ENCODE measurements at places on chromosomes 7 and 10. TPM values are rescaled to one million over a fixed set of nuclear protein-coding genes. Genes with fewer than 3 reads are reported as not detected.

Gene STEAP4
- not detected for total RNA-seq

Gene EEF1AKMT2
- 25.4 TPM for total RNA-seq

Gene ZNF239
- total RNA-seq, result 2.6 TPM

Gene AKR1D1
- not detected for total RNA-seq

Gene LRRTM3
- total RNA-seq, result not detected

Gene WNT2
- total RNA-seq, result not detected

Gene HYAL4
- total RNA-seq, result 0.48 TPM

Gene TMEM213
- not detected for total RNA-seq

Gene CAMK2B
- total RNA-seq, result 0.86 TPM

Gene HMX2
- 1.1 TPM for total RNA-seq

Gene SPDYE11
- not detected for total RNA-seq

Gene SEMA4G
- 0.79 TPM for total RNA-seq

GRCh38 chr10:115921795-115922194 is 351.2 kb downstream of the GFRA1 start:
- H3K4me3 ChIP-seq, result no peak overlapping the region
- no peaks in the 10 kb centered on the region for H3K4me1 ChIP-seq
- no peak for DNase-seq
- H3K27me3 ChIP-seq, result no peaks in the 10 kb centered on the region

DNA sequence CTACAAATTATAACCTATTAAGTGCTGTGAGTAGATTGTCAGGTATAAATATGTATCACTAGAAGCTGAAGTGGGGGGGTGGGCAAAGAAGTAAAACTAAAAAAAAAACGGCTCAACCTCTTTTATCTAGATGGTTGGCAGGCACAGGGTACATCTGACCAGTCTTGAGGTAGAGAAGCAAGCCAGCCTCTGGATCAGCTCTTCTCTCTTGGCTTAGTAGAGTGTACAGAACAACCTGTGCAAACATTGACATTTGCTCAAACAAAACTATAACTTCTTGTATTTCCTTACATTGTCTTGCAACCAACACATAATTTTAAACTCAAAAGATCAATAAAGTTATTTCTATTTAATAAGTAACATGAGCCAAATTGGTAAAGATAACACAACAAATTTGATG is 25.6 kb downstream of the DNA2 start:
- H3K27ac ChIP-seq, result peak overlapping the region; percentile 4
- H3K4me3 ChIP-seq, result no peak overlapping the region
- H3K4me1 ChIP-seq, result no peaks in the 10 kb centered on the region
- peaks cover 8% of the 10 kb centered on the region for H3K36me3 ChIP-seq

GRCh38 chr7:100965723-100966541 is 3.4 kb upstream of the MUC12 start:
- no peaks in the 10 kb centered on the region for H3K36me3 ChIP-seq
- peaks cover 60% of the 10 kb centered on the region for H3K27me3 ChIP-seq

GRCh38 chr7:74176555-74176954 is 2.4 kb downstream of the EIF4H start:
- H3K36me3 ChIP-seq, result peaks cover 29% of the 10 kb centered on the region
- H3K4me1 ChIP-seq, result peaks cover 70% of the 10 kb centered on the region
- no peaks in the 10 kb centered on the region for H3K27me3 ChIP-seq
- H3K4me3 ChIP-seq, result peak overlapping the region; percentile 97
- H3K27ac ChIP-seq, result peak overlapping the region; percentile 96
- DNase-seq, result no peak

GRCh38 chr10:77866598-77866997 is 60.0 kb downstream of the DLG5 start:
- H3K4me1 ChIP-seq, result no peaks in the 10 kb centered on the region
- no peak overlapping the region for H3K4me3 ChIP-seq
- no peak for DNase-seq
- H3K36me3 ChIP-seq, result no peaks in the 10 kb centered on the region
- no peaks in the 10 kb centered on the region for H3K27me3 ChIP-seq

GRCh38 chr7:110983822-110984456 is 107.0 kb upstream of the LRRN3 start:
- peaks cover 2% of the 10 kb centered on the region for H3K36me3 ChIP-seq
- H3K27ac ChIP-seq, result no peak overlapping the region
- no peaks in the 10 kb centered on the region for H3K27me3 ChIP-seq
- peaks cover 27% of the 10 kb centered on the region for H3K4me1 ChIP-seq
- DNase-seq, result no peak
- no peak overlapping the region for H3K4me3 ChIP-seq

DNA sequence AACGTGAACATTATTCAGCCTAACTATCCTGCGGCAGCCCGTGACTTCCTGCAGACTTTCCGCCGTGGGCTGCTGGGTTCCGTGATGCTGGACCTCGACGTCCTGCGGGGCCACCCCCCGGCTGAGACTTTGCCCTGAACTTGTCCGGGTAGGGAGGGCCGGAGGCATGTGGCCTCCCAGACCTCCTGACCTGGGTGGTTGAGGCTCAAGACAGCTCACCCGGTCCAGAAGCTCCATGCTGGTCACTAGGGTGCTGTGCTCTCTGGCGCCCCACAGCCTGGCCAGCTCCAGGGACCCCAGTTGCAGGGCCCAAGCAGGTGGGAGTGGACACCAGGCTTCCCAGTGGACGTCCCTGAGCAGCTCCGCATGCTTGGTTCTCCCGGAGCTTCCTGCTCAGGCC is 4.4 kb downstream of the SPRN start:
- DNase-seq, result no peak
- no peaks in the 10 kb centered on the region for H3K4me1 ChIP-seq
- no peak overlapping the region for H3K27ac ChIP-seq
- H3K4me3 ChIP-seq, result no peak overlapping the region

DNA sequence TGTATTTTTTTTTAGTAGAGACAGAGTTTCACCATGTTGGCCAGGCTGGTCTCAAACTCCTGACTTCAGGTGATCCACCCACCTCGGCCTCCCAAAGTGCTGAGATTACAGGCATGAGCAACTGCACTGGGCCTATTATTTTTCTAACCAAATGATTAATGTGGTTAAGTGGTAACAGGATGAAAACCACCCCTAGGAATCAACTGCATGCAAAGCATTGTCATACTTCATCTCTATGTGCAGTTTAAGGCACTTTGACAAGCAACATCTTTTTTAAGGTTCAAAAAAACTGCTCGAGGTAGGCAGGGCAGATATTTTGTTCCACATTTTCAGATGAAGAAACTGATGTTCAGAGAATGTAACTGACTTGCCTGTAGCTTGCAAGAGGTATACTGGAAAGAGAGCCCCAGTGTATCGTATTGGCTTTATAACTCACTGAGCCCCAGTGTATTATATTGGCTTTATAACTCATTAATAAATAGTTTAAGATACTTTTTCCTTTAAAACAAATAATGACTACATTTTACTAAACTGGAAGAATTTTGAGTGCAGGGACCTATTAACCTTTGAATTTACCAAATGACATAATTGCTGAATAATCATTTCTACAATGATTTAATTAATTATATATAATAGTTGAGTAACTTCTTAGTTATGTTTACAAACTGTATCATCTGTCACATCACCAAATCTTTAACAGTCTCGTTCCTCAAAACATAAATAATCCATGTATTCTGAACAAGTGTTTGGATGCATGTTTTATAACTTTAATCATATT is 38.1 kb downstream of the RTKN2 start:
- no peak for DNase-seq
- H3K27me3 ChIP-seq, result no peaks in the 10 kb centered on the region
- no peak overlapping the region for H3K4me3 ChIP-seq
- peaks cover 2% of the 10 kb centered on the region for H3K36me3 ChIP-seq

DNA sequence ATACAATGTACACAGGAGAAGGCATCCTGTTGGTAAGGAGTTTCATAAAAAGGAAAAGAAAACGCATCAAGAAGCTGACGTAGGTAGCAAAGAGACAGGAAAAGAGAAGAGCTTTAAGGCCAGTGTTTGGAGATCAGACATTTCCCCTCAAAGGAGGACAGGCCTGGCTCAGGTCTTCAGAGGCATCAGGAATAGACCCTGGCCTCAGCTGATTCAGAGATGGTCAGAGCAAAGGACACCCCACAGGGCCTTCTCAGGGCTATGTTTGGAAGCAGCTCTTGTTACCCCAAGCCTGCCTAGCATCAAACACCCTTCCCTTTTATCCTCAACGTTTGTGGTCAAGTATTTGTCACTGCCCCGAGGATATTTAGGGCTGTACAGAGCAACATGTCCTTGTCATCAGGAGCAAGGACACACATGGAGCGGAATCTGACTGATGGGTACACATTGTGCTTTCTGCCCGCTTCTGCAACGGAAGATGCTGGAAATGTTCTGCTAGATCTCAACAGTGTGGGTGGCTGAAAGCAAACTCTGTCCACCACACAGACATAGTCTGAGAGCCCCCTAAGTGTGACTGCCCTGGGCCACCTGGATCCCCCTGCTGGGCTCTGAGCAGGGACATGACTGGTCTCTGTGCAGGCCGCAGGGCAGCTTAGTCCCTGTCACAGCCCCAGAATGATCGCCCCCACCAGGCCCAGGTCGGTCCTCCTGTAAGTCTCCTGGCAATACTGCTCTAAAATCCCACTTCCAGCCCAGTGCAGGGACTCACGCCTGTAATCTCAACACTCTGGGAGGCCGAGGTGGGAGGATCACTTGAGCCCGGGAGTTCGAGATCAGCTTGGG is 1.0 kb upstream of the ZDHHC4 start:
- peaks cover 4% of the 10 kb centered on the region for H3K36me3 ChIP-seq
- no peak overlapping the region for H3K27ac ChIP-seq
- no peak for DNase-seq
- H3K4me1 ChIP-seq, result peaks cover 27% of the 10 kb centered on the region

- no peak for DNase-seq
- peaks cover 62% of the 10 kb centered on the region for H3K4me1 ChIP-seq
- no peak overlapping the region for H3K27ac ChIP-seq
- H3K4me3 ChIP-seq, result no peak overlapping the region
- H3K36me3 ChIP-seq, result peaks cover 1% of the 10 kb centered on the region
These were observed 22.8 kb downstream of the SGMS1 start for GRCh38 chr10:50600831-50601477.

DNA sequence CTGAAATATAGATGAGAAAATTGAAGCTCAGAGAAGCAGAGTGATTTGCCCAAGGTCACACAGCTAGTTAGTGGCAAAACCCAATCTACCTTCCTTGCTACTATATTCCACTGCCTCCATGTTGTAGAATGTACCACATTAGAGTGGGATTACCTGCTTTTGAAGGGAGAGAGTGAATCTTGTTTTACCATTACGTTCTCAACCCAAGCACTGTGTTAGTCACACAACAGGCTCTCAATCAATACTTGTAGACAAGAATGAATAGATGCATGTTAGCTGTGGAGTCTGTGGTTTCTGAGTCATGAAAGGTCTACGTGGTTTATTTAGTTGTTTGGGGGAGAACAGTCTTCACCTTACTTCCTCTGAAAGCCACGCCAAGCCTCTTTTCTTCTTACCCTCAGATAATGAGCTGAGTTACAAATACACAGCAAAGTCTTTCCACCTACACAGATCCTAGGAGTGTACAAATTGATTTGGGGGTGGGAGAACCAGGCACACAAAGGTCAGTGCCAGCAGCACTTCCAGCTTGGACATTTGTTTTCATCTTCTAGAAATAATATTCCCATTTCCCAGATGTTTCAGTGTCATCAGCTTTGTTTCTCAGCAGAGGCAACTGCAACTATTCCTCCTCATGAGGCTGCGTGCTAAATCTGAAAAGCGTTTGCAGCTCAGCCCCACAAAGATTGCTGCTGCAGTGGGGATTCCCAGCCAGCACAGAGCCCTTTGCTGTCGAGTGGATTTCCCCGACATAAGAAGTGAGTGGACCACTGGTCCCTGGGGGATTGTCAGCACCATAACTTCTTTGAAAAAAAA is 71.5 kb upstream of the ADO start:
- peak; percentile 78 for DNase-seq
- peaks cover 21% of the 10 kb centered on the region for H3K4me1 ChIP-seq
- H3K27me3 ChIP-seq, result no peaks in the 10 kb centered on the region
- H3K4me3 ChIP-seq, result no peak overlapping the region
- no peaks in the 10 kb centered on the region for H3K36me3 ChIP-seq

GRCh38 chr10:118807512-118808305 is 52.9 kb upstream of the CACUL1 start:
- H3K4me3 ChIP-seq, result no peak overlapping the region
- H3K27ac ChIP-seq, result no peak overlapping the region
- no peaks in the 10 kb centered on the region for H3K36me3 ChIP-seq
- H3K27me3 ChIP-seq, result no peaks in the 10 kb centered on the region

- H3K27me3 ChIP-seq, result peaks cover 6% of the 10 kb centered on the region
- no peak for DNase-seq
- peaks cover 65% of the 10 kb centered on the region for H3K4me1 ChIP-seq
- peak overlapping the region; percentile 81 for H3K4me3 ChIP-seq
These were observed 2.2 kb downstream of the MAP3K8 start for GRCh38 chr10:30436191-30436611.

DNA sequence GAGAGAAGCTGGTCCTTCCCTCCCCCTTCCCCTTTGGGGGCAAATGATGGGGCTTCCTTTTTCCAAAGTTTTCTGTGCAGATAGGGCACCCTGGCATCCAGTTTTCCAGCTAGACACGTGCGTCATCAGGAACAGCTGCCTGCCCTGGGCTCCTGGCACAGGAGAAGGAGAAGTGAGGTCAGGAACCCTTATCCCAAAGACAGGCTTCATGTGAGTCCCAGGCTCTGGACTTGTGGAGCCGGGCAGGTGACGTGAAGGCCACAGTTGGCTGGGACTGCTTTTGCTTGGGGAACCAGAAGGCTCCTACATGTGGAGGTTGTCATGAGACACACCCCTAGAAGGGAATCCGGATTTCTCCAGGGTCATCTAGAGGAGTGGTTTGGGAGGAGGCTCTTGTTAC is 66.5 kb downstream of the RBM20 start:
- no peak for DNase-seq
- H3K27me3 ChIP-seq, result no peaks in the 10 kb centered on the region
- no peaks in the 10 kb centered on the region for H3K36me3 ChIP-seq
- H3K4me3 ChIP-seq, result no peak overlapping the region

- peak overlapping the region; percentile 94 for H3K27ac ChIP-seq
- no peaks in the 10 kb centered on the region for H3K27me3 ChIP-seq
- peak overlapping the region; percentile 55 for H3K4me3 ChIP-seq
These were observed 7.8 kb downstream of the RNF216 start for GRCh38 chr7:5773661-5774086.

GRCh38 chr7:98745722-98746318 is 124.0 kb downstream of the TMEM130 start:
- H3K27ac ChIP-seq, result no peak overlapping the region
- no peaks in the 10 kb centered on the region for H3K36me3 ChIP-seq
- no peaks in the 10 kb centered on the region for H3K4me1 ChIP-seq
- peaks cover 6% of the 10 kb centered on the region for H3K27me3 ChIP-seq
- peak; percentile 74 for DNase-seq

- peak within 1 kb of the TSS; percentile 100 for H3K4me3 ChIP-seq
- peaks cover 69% of the 10 kb centered on the region for H3K4me1 ChIP-seq
- peak; percentile 88 for DNase-seq
- peak within 1 kb of the TSS; percentile 95 for H3K27ac ChIP-seq
- peaks cover 5% of the 10 kb centered on the region for H3K36me3 ChIP-seq
These were observed at the start of gene NMT2 for GRCh38 chr10:15168291-15168785. Gene NMT2, minus strand, starts transcription at chr10:15168693. Its CDS starts 81 bp downstream, at chr10:15168612.

DNA sequence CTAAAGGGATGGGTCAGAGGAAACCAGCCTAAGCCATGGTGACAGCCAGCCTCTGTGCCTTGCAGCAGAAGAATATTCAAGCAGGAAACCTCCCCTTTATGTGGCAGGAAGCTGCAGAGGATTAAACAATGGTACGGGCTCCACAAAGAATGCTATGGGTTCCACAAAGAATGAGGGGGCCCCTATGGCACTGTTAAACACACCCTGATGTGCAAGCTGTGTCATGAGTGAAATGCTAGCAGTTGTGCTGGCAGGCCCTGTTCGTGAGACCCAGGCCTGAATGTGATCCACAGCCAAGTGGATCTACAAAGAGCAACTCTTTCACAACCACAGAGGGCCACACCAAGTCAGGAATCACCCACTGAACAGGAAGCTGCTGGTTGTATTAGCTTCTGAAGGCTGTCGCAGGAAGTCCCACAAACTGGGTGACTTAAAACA is 68.9 kb downstream of the MYOF start:
- peaks cover 47% of the 10 kb centered on the region for H3K4me1 ChIP-seq
- peak; percentile 8 for DNase-seq
- peak overlapping the region; percentile 31 for H3K27ac ChIP-seq
- H3K27me3 ChIP-seq, result no peaks in the 10 kb centered on the region
